ENCODE measurements at places on chromosomes 4 and X.

DNA sequence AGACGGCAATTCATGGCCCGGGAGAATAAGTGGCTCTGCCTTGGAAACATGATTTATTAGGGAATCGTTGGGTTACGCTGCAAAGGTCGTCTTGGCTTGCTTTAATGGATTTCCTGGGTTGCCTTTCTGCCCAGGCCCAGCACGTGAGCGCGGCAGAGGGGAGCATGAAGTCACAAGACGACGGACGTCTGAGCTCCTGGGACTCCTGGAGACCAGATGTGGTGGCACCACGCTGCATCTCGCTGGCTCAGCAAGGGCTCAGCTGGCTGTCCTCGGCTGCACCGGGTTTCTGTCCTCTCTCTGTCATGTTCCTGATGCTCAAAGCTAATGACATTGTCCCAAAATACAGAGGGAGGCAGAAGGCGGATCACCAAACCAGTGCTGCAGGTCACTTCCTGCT, 61.2 kb downstream of the C4orf50 start:
- DNase-seq = no peak

GRCh38 chr4:26175905-26176470, 144.8 kb upstream of the RBPJ start:
- no peak for DNase-seq

- DNase-seq = no peak
These were observed 118.0 kb downstream of the IRF2 start for GRCh38 chr4:184356366-184356765.

- DNase-seq = no peak
These were observed 26.8 kb downstream of the PPP2R2C start for GRCh38 chr4:6445403-6446129.

- no peak for DNase-seq
These were observed 67.6 kb upstream of the COX18 start for GRCh38 chr4:73137121-73137520.

GRCh38 chrX:155819525-155819924, 61.6 kb upstream of the VAMP7 start:
- DNase-seq = no peak

DNA sequence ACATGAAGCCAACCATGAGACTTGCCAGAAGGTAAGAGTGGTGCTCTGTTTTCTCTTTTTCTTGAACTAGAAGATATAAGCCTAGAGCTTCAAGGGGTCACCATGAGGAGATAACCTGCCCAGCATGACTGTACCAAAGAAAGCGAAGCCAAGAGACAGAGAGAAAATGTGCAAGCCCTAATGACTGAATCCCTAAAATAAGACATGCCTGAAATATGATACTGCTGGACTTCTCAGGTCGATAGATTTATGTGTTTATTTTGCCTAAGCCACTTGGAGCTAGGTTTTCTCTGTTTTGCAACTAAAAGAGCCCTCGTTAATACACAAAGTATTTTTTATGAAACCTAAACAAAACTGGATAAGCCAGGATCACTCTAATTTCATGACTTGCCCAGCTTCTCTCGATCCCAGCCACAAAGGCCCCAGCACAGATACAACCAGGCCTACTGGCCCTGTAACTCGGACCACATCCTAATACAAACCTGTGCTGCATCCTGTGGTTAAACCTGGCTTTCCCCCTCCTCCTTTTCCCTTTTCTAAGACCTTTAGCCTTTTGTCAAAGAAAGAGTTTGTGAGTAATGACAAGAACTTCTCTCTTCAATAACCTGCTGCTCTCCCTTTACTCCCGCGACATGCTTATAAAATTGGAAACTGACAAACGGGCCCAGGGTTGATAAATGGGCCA, 185.8 kb downstream of the APBB2 start:
- DNase-seq = no peak

DNA sequence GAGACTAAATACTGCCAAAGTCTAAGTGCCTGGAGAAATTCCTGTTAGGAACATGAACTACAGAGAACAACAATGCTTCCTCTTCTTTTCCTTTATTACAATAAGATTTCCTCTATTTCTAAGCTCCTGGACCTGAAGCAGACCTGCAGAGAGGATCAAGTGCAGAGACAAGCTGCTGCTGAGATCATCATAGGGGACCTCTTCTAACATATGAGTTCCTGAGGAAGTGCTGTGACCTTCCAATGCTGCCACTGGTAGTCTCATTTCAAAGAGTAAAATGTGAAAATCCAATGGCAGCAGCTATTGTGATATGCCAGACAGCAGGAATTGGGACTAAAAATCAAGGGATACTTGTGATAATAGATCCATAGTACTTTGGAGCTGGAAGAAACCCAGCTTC, 28.0 kb downstream of the CCNG2 start:
- DNase-seq = no peak

DNA sequence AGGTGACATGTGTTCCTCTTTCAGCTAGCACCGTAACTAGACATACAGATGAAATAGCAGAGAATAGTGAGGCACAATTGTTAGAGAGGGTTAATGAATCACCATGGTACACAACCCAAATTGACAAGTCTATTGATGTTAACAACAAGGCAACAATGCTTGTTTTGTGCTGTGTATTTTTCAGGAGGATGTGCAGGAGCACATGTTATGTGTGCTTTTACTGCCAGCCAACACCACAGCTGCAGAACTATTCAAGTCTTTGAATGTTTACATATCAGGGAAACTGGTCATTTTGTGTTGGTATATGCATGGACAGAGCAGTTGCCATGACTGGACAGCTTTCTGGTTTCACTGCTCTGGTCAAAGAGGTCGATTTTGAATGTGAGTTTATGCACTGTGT, 32.8 kb downstream of the STBD1 start:
- DNase-seq = no peak

DNA sequence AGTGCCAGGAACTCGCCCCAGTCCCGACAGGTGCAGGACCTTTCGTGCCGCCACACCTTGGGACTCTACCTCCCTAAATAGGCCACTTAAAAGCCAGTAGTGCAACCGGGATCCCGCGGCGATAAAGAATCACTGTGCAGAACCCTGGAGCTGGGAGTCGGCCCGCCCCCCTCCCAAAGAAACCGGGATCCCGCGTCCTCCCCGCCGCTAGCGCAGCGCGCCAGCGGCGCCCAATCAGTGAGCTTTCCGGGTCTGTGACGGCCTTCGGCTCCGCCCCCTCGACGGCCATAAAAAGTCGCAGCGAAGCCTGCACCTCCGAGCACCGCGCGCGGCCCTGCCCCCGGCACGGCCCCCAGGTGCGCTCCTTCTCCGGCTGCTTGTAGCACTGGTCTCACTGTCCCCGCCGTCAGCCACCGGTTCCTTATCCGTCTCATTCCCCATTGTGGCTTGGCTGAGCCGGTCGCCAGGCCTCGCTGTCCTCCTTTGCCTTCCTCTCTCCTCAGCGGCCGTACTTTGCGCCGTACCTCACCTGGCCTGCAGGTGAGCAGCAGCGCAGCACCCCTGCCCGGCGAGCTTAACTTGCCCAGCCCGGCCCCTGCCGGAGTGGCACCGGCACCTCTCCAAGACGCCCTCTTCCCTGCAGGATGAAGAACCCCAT, at the start of gene LRAT:
Gene LRAT (plus strand): TSS at position 318 of the 658 bp plus-strand sequence. CDS start 327 bp downstream, at position 645.
- peak; percentile 62 for DNase-seq

DNA sequence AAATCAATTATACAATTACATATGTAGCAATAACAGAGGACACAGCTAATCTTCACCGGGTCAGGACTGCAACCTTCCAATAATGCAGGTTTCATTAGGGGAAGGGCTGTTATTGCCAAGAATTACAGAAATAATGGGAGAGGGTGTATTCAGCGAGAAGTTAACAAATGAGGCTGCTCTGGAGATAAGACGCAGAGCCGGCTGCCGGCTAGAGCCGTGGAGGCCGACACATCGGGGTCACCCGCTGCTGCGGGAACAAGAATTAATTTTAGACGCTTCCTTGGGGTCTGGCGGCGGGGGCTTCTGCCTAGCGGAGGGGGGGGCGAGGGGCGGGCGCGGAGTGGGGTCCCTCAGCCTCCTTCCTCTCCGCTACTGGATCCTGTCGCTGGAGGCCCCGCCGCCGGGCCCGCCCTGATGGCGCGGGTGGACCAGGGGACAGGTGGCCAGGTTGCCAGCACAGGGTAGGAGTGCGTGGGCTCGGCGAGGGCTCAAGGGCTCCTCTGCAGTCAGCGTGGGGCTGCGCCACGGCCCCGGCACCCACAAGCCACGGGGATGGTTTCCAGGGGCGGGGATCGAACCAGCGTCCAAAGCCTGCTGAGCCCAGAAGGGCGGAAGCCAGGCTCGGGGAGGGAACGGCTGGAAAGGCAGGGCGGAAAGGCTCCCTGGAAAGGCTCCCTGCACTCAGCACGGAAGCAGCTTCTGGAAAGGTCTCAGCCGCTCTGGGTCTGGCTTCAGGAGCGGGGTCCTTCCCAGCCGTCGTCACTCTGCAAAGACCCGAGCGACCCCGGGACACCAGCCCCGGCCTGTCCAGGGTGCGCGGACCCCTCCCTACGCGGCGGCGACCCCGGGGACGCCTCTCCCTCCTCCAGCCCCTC, 113.8 kb upstream of the NKX1-1 start:
- DNase-seq = no peak

DNA sequence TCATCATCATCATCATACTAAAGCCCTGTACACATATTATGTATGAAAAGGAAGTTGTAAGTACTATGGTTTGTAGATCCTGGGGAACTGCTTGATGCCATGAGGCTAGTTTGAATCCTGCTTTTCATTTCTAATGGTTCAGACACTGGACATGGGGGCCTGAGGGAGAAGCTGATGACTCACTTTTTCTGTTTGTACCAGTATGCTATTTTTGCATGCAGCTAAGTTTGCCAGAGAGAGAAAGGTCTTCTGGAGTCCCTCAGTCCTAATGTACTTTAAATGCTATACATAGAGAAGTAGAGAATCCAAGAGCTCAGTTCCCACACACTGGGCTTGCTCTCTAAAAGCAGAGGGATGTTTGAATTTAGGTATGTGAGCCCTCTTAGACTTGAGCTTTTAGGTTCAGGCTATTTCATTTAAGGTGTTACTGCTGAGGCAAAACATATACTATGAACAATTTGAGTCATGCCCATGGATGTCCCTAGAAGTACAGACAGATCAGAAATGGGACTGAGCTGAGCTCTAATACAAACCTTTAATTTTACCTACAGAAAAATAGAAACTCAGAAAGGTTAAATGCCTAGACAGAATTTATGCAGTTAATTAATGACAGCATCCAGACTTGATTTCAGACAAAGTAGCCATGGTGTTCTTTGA, 17.6 kb upstream of the HS3ST1 start:
- DNase-seq = no peak

DNA sequence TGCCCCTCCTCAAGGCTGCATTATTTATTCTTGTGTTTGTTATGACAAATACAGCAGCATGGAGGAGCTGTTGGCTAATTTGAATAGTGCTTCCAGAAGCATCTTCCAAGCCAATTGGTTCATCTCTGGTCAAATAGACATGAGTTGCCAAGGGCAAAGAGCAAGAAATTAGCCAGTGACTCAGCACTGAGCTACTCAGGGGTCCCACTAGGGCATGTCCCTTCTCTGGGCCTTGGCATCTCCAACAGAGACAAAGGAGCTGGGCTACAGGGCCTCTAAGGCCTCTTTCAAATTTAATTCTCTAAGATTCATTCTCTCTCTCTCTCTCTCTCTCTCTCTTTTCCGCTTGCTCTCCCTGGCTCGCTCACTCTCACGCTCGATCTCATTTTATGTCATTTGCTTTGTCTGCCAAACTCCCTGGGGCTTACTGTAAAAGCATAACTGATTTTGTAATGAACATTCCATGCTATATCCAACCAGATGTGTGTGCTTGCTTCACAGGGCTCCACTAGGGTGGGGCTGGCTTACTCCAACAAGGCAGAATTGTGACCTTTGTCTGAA, 86.7 kb upstream of the MAGEA4 start:
- DNase-seq = no peak

GRCh38 chrX:103729015-103729414, 18.3 kb downstream of the TMEM31 start:
- no peak for DNase-seq

- no peak for DNase-seq
These were observed 648.4 kb upstream of the HTR2C start for GRCh38 chrX:113935518-113935917.

- peak; percentile 73 for DNase-seq
These were observed 733 bp downstream of the FRYL start for GRCh38 chr4:48779095-48779997.

- peak; percentile 70 for DNase-seq
These were observed 18.0 kb downstream of the RPS3A start for GRCh38 chr4:151117371-151117962.

DNA sequence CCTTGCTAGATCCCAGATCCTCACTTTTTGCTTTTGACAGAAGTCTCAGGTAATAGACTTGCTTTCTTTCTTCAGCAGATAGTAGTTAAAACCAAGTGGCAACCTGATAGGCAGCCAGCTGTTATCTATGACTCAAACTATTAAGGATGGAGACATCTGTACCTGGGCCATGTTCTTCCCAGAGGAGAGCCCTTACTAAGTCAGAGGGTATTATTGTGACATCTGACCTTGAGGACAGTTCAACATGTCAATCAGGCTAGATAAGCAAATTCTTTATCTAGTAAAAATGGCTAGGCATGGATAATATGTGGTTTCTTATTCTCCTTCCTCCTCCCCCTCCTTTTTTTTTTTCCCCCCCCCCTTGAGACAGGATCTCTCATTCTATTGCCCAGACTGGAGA, 39.2 kb downstream of the TRIM2 start:
- no peak for DNase-seq

DNA sequence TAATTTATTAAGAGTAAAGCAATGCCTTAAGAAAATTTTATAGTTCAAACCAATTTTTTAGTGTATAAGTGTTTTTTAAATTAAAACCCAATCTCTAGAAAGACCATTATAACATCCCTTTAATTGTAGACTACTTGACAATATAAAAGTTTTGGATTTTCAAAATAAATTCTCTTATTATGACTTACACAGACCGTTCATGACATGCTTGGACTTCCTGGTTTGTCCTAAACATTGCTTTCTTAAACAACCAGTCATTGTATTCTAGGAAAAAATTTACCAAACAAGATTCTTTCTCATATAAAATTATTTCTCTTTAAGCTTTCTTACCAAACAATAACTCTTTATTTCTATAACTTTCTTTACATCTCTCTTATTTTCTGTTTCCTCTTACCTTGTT, 49.0 kb upstream of the CXorf51A start:
- no peak for DNase-seq

DNA sequence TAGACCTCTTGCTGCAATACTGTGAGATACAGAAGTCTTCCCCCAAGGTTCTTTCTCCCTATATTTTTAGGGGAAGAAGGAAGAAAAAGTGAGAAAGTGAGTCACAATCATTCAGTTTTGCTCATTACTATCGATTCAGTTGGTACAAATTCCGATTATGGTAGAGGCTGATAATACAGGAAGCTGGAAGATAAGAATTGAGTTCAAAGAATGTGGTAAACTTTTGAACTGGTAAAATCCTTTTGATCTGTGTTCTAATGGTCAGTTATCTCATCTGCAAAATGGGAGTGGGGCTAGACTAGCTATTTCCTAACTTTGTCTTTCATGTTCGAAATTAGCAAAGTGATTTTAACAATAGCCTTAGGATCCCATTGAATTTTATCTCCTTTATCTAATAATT, 101.4 kb upstream of the FAT1 start:
- DNase-seq = no peak

DNA sequence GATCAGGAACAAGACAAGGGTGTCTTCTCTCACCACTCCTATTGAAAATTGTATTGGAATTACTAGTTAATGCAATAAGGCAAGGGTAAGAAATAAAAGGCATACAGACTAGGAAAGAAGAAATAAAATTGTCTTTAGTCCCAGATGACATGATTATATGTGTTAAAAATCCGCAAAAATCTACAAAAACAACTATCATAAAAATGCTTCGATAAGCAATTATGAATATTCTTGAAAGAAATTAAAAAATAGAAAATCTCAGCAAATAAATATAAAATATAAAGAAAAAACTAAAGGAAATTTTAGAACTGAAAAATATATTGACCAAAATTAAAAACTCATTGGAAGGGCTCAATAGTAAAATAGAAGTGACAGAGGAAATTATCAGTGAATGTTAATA, 243.3 kb downstream of the ZNF674 start:
- no peak for DNase-seq
